ENCODE measurements at places on chromosomes 16 and 17. TPM values are rescaled to one million over a fixed set of nuclear protein-coding genes. Genes with fewer than 3 reads are reported as not detected.

Gene IGFBP4
- 33.6 TPM for total RNA-seq

Gene DOC2A
- total RNA-seq = 0.71 TPM

Gene TMEM238L
- total RNA-seq = not detected

Gene AMZ2
- total RNA-seq = 102 TPM

Gene ABCA9
- not detected for total RNA-seq

Gene PIEZO1
- 206 TPM for total RNA-seq

Gene PPP1R27
- not detected for total RNA-seq

Gene TBC1D3E
- total RNA-seq = not detected

Gene TBC1D3K
- total RNA-seq = not detected

Gene IRX5
- total RNA-seq = 25.1 TPM

Gene SLC5A11
- total RNA-seq = not detected

Gene ALOX12
- 3.1 TPM for total RNA-seq

Gene MPO
- total RNA-seq = not detected

Gene CCL7
- total RNA-seq = not detected

Gene NR1D1
- total RNA-seq = 4.1 TPM

Gene PIPOX
- total RNA-seq = not detected

Gene SPAG7
- total RNA-seq = 64.7 TPM

Gene KCNJ2
- 0.42 TPM for total RNA-seq

Gene ELOB
- 643 TPM for total RNA-seq

Gene ARHGAP44
- 1.3 TPM for total RNA-seq

Gene ZNF207
- 113 TPM for total RNA-seq

Gene IRF8
- total RNA-seq = not detected

Gene CEP131
- 17.2 TPM for total RNA-seq

Gene ACSF2
- 46.3 TPM for total RNA-seq

Gene ASPA
- not detected for total RNA-seq

Gene SOX15
- total RNA-seq = 162 TPM

Gene KRTAP4-1
- not detected for total RNA-seq

Gene EXOC7
- total RNA-seq = 55.8 TPM

Gene BCL6B
- total RNA-seq = not detected

Gene MYH13
- not detected for total RNA-seq

Gene CCDC92B
- total RNA-seq = 0.07 TPM

Gene MYH1
- total RNA-seq = not detected

Gene SHCBP1
- total RNA-seq = 14.8 TPM

Gene CCDC78
- total RNA-seq = 3.4 TPM

Gene EVPL
- 101 TPM for total RNA-seq

Gene CCL16
- not detected for total RNA-seq

Gene FOXF1
- 1.1 TPM for total RNA-seq

Gene CACNG3
- not detected for total RNA-seq

Gene MCRIP2
- 60.1 TPM for total RNA-seq

Gene HASPIN
- 6.1 TPM for total RNA-seq

Gene METTL26
- 265 TPM for total RNA-seq

Gene OTOP3
- 0.14 TPM for total RNA-seq

Gene KDM8
- total RNA-seq = 2.4 TPM

Gene C16orf95
- 1.7 TPM for total RNA-seq

Gene TEX14
- not detected for total RNA-seq

Gene FA2H
- total RNA-seq = 1.7 TPM

Gene TBC1D24
- 5.8 TPM for total RNA-seq

Gene CSH1
- not detected for total RNA-seq

Gene SMTNL2
- total RNA-seq = not detected

Gene KRT27
- not detected for total RNA-seq

Gene AANAT
- total RNA-seq = not detected

Gene TNP2
- not detected for total RNA-seq

Gene PPL
- 252 TPM for total RNA-seq
